ENCODE measurements at places on chromosomes 4 and X.

DNA sequence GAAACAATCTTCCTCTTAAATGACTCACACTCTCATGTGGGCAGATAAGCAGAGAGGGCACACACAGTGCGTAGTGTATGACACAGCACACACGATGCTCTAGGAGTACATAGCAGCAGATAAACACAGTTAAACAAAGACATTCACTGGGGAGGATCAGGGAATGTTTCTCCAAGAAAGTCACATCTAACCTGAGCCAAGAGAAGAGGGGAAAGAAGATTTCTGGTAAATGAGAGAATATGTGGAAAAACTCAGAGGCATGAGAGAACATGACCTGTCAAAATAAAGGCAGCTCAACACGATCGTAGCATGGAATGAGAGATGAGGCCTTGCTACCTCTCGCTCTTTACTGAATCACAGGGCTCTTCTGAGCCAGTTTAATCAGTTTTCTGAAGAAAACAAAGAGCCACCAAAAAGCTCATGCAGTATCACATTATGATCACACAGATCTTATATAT is 251.0 kb downstream of the ANK2 start:
- DNase-seq, result peak; percentile 6

- DNase-seq, result no peak
Measured at GRCh38 chr4:71545168-71545567, 206.3 kb downstream of the SLC4A4 start.

DNA sequence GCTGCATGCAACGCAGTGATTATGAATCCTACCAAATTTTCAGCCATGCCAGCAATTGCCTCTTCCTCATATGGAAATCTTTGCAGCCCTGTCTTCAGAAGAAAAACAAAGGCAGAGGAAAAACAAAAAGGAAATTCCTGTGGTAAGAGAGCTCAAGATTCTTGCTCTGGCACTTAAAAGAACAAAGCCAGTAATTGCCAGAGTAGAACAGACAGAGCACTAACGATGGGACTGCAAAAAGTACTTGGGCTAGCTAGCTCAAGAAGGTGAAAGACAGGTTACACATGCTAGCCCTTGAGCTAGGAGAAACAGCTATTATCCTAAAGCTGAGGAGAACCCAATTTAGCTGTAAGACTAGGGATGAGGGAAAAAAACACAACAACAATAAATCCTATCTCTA is 582.3 kb downstream of the KCNIP4 start:
- DNase-seq, result no peak

DNA sequence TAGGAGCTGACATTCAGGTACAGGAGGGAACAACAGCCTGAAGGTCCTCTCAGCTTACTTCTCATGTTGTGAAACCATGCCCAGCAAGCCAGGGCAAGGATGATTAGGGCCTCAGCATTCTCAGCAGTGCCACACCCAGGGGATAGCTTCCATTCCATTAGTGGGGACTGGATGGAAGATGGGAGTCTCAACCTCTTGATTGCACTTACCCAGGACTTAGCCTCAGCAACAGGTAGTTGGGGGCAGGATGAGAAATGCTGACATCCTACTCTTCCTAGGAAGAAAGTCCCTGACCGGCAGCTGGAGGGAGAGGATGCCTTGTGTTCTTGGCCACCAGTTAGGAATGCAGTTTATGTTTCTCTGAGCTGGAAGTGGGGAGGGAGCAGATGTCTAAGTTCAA is 8.8 kb upstream of the BEX3 start:
- no peak for DNase-seq

DNA sequence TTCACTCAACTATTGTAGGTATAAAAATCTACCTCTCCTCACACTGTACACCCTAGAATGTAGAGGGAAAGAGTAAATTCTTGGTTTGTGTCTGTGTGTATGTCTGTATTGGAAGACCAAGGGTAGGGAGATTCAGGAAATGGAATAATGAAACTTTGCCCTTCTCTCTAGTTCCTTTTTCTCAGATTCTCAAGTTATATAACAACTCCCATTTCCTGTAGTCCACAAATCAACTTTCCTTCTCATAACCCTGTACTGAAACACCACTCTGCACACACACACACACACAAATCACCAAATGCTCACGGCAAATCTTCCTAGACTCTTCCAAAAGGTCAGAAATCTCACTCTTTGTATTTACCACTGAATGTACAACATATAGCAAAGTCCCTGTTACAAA is 824.5 kb upstream of the DIAPH2 start:
- no peak for DNase-seq

DNA sequence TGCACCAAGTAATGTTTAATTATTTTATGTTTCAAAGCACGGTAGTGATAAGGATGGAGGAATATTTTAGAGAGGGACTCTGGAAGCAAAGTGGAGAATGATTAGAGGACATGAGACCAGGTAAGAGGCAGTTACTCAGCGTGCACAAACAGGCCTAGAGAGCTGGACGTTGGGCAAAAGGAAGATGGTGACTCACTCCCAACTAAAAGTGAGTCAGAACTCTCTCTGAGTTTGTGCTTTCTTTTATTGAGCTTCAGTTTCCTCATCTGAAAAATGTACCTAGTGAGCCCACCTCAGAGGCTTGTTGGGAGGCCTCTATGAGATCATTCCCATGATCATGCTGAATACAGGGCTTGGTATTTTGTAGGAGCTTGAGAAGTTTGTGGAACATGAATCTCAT is 1.6 kb upstream of the ZC4H2 start:
- DNase-seq, result no peak

- DNase-seq, result no peak
Measured at GRCh38 chrX:115410731-115411428, 121.4 kb downstream of the LUZP4 start.

DNA sequence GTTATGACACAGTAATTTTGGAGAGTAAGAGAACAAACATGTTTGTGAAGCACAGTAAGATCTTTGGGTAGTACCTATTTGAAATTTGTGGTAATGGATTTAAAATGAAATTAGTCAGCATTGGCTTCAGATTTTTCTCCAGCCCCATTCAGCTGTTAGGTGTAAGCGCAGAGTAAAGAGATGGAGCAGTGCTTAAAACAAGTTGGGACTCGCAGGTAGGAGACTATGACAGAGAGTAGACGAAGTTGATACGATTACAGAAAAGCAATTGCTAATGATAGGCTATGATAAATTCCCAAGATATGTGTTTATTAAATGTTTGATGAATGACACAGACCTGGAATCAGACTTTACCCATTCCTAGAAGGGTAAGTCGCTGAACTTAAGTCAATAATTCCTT is 72.6 kb downstream of the CHIC2 start:
- no peak for DNase-seq

DNA sequence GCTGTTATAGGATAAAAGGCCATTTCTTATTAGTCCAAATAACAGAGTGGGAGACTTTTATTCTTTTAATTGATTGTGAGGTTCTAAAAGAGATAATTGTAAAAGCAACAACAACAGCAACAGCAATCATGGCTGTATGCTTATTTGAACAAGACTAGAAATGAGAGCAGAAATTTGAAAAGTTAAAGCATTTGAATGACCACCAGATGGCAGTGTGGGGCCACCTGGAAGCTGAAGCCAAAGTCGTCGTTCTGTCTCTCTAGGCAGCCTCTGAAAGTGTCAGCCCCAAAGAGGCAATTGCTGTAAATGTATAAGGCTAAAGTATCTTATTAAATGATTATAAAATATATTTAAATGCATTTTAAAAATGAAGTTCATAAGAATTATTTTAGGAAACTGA is 42.2 kb downstream of the SH2D1A start:
- peak; percentile 63 for DNase-seq

DNA sequence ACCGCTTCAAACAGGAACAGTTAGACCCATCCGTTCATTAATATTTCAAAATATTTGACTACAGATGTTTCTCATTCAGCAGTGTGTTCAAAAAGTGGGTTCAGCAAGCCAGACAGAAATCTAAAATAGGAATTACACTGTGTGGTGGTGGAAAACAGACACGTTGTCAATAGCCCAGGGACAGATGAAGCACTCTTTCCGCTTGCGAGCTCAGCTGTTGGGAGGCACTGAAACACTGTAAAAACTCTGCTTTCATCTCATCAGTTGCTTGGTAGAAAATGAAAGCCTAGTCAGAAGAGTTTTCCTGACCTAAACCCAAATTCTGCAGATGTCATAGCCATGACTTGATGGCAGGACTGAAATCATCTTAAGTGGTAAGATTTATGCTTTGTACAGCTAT is 38.5 kb downstream of the LRP2BP start:
- DNase-seq, result no peak

DNA sequence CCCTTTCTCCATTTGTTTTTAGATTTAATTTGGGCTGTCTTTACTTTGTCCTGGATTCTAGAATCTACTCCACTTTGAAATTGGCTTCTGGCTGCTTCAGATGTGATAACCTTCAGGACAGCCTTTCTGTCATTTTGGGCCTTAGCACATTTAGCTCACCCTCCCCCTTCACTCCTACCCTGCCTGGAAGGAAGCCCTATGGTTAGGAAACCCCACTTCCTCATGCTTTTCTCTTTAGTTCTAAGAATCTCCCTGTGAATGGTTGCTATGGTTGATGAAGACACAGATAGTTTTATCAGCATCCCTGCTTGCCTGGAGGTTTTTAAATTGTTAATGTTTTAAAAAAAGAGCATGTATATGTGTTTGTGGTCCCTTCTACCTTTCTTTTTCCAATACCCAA is 100.7 kb upstream of the PTPN13 start:
- no peak for DNase-seq

DNA sequence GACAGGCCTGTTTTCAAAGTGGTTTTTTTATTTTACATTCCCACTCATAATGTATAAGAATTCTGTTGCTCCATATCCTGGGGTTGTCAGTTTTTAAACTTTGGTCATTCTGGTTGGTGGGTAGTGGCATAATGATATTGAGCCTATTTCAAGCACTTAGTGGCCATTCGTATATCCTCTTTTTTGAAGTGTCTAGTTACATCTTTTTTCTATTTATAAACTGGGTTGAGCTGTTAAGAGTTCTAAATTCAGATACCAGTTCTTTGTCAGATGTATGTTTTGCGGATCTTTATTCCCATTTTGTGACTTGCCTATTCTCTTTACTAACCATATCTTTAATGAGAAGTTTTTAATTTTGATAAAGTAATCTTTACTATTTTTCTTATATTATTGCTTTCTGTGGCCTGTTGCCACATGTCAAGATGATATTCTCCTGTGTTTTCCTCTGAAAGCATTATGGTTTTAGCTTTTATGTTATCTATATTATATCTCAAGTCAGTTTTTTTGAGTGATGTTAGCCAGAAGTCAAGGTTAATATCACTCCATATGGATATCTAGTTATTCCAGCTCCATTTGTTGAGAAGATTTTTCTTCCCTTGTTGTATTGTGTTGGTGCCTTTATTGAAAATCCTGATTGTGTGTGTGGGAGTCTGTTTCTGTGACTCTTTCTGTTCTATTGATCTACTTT is 110.9 kb downstream of the FHIP1A start:
- DNase-seq, result no peak

- DNase-seq, result peak; percentile 20
Measured at GRCh38 chr4:95293014-95293413, 255.8 kb downstream of the UNC5C start.

DNA sequence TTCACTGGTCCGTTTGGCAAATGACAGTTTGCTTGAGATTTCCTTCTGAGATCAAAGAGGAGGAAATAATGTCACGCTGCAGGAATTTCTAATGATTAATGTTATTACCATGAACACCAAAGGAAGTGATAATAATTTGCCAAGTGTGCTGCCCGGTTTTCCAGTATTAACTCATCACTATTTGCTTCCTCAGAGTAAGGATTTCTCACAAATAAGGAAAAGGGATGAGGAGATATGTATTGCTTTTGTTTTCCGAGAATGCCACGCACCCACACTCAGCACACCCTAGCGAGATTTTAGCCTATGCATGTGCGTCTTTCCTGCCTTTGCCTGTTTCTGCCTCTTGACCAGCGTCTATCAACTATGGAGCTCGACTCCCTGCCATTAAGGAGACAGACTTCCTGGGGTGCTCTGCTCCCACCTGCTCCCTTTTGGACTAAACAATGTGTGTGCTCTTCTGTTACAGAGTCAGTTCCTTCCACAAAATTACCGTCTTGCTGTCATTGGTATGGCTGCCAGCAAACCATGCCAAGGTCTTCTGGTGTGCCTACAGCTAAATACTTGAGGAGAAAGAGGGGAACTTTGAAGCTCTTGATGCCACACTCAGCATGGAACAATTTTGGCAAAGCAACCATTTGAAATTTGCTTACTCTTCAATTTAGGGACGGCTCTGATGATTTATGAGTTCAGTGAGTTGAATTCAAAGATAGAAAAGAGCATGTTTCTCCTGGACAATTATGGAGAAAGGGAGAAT is 393.1 kb upstream of the ZFP42 start:
- DNase-seq, result no peak

DNA sequence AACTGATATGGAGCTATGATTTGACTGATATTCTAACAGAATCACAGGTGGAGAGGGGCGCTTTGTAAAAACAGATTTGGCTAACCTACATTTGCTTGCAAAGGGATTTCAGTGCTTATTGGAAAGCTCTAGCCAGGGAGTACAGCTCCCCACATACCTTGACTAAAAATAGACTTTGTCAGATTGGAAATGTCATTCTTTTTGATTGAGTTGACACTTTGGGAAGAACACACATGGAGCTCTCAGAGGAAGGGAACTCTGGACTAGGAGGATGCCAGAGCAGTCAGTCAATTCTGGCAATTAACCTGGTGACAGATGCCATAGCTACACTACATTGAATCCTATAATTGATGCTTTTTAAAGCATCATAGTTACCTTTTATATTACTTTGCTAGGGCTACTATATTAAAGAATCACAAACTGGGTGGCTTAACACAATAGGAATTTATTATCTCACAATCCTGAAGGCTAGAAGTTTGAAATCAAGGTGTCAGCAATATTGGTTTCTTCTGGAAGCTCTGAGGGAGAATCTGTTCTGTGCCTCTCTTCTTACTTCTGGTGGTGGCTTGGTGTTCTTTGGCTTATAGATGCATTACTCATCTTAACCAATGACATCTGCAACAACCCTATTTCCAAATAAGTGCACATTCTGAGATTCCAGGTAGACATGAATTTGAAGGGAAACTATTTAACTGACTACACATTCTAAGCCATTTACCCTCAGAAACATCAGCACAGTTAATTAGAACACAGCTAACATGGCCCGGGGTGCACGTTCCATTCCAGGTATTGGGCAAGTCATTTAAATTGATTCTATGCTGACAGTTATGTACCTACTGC is 8.4 kb upstream of the HERC3 start:
- DNase-seq, result no peak
